Common myeloid progenitor, CD34-positive (primary cell): ENCODE measurements at places on chromosomes 5 and 9.

DNA sequence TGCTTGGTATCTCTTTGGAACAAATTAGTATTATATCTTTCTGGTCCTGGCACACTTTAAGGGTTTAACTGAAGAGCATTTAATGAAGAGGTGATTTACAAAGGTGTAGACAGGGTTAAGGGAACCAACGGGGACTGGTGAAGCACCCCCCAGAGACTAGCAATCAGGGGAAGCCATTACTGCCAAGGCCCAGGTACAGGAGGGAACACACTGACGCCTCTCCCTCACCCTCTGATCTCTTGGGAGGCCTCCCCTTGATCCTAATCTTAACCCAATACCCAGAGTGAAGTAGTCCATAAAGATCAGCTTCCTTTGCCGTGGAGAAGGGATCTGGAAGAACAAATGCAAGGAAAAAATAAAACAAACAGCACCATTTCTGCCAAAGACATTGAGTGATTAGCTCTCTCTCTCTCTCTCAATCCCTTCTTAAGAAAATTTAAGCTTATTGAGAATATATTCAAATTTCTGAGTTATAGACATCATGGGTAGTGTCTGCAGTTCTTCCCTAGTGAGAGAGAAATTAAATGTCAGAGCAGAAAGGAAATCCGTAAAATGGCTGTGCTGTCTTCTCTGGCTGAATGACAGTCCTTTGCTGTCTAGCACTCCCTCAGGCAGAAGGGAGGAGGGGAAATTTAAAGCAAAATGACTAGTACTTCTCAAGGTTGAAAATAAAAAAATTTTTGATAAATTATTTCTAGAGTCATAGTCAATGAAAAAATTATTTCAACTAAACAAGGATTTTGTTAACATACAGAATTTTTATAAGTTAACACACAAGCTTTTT lies 20.0 kb downstream of the F2R start:
- no peaks in the 10 kb centered on the region for H3K27me3 ChIP-seq
- no peak for DNase-seq
- no peak overlapping the region for H3K4me3 ChIP-seq
- H3K27ac ChIP-seq, result peak overlapping the region; percentile 29

- H3K27ac ChIP-seq, result peak overlapping the region; percentile 61
- peak overlapping the region; percentile 84 for H3K4me3 ChIP-seq
- DNase-seq, result peak; percentile 31
- peaks cover 24% of the 10 kb centered on the region for H3K36me3 ChIP-seq
- H3K27me3 ChIP-seq, result no peaks in the 10 kb centered on the region
These were observed 611 bp downstream of the CIZ1 start for GRCh38 chr9:128190516-128191405.

DNA sequence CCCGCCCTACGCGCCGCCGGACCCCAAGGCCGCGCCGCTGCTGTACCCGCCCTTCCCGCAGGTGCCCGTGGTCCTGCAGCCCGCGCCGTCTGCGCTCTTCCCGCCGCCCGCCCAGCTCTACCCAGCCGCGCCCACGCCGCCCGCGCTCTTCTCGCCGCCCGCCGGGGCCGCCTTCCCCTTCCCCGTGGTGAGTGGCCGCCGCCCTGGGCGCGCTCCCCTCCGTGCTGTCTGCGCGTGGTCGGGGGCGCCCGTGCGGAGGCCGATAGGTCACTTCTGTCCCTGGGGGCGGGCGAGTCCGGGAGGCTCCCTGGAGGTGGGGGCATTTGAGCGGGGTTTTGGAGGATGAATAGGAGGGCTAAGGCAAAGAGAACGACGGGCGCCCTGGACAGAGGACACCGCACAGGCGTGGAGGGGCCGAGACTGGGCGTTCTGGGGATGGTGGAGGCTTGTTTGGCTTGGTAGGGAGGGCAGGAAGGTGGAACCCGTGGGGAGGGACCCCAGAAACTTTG lies 9.6 kb downstream of the PRRT1B start:
- H3K36me3 ChIP-seq, result no peaks in the 10 kb centered on the region
- H3K27ac ChIP-seq, result no peak overlapping the region
- peak; percentile 23 for DNase-seq
- peaks cover 36% of the 10 kb centered on the region for H3K27me3 ChIP-seq
- no peak overlapping the region for H3K4me3 ChIP-seq
- H3K4me1 ChIP-seq, result no peaks in the 10 kb centered on the region

GRCh38 chr5:25707093-25707492 lies 1062.3 kb upstream of the CDH10 start:
- no peak overlapping the region for H3K4me3 ChIP-seq
- H3K36me3 ChIP-seq, result no peaks in the 10 kb centered on the region
- no peaks in the 10 kb centered on the region for H3K4me1 ChIP-seq
- no peak for DNase-seq
- no peak overlapping the region for H3K27ac ChIP-seq

DNA sequence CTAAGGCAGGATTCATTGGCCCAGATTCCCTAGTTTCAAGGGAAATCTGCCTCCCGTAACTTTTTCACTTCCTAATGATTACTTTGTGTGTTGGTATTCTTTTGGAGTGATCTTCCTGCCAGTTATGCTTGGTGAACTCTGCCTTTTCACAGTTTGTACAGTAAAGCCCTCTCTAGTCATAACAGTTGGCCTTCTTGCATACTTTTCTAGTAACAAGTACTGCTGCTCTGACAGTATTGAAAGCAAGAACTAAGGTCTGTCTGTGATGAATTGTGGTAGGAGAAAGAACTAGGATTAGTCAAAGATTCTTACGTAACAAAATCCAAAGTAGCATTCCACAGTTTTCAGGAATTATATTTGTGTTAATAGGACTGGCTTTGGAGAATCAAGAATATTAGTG lies 1457.2 kb upstream of the WWC1 start:
- H3K36me3 ChIP-seq, result no peaks in the 10 kb centered on the region
- no peak overlapping the region for H3K4me3 ChIP-seq
- no peak for DNase-seq
- H3K4me1 ChIP-seq, result no peaks in the 10 kb centered on the region

- no peaks in the 10 kb centered on the region for H3K4me1 ChIP-seq
- H3K36me3 ChIP-seq, result no peaks in the 10 kb centered on the region
- no peaks in the 10 kb centered on the region for H3K27me3 ChIP-seq
- no peak overlapping the region for H3K4me3 ChIP-seq
- DNase-seq, result no peak
- no peak overlapping the region for H3K27ac ChIP-seq
These were observed 625.9 kb downstream of the TLE4 start for GRCh38 chr9:80197661-80198060.

GRCh38 chr5:143033535-143034250 lies 263.5 kb downstream of the ARHGAP26 start:
- no peaks in the 10 kb centered on the region for H3K36me3 ChIP-seq
- H3K27ac ChIP-seq, result no peak overlapping the region
- DNase-seq, result no peak
- no peaks in the 10 kb centered on the region for H3K27me3 ChIP-seq
- peaks cover 4% of the 10 kb centered on the region for H3K4me1 ChIP-seq

- no peak overlapping the region for H3K27ac ChIP-seq
- H3K4me1 ChIP-seq, result no peaks in the 10 kb centered on the region
- H3K27me3 ChIP-seq, result no peaks in the 10 kb centered on the region
- no peak for DNase-seq
- no peak overlapping the region for H3K4me3 ChIP-seq
These were observed 82.6 kb downstream of the ADRB2 start for GRCh38 chr5:148909040-148909439.

GRCh38 chr5:181261320-181262049 lies 542 bp upstream of the TRIM52 start:
- H3K4me1 ChIP-seq, result peaks cover 32% of the 10 kb centered on the region
- peak overlapping the region; percentile 98 for H3K27ac ChIP-seq
- no peaks in the 10 kb centered on the region for H3K27me3 ChIP-seq

GRCh38 chr5:82918311-82919031 lies 158.7 kb downstream of the TMEM167A start:
- H3K27me3 ChIP-seq, result no peaks in the 10 kb centered on the region
- H3K4me1 ChIP-seq, result no peaks in the 10 kb centered on the region
- H3K27ac ChIP-seq, result no peak overlapping the region
- no peak overlapping the region for H3K4me3 ChIP-seq
- no peaks in the 10 kb centered on the region for H3K36me3 ChIP-seq
- no peak for DNase-seq

GRCh38 chr5:139746691-139747582 lies 48.7 kb upstream of the PSD2 start:
- peak; percentile 80 for DNase-seq
- no peaks in the 10 kb centered on the region for H3K36me3 ChIP-seq
- H3K27ac ChIP-seq, result no peak overlapping the region
- H3K4me3 ChIP-seq, result peak overlapping the region; percentile 51

DNA sequence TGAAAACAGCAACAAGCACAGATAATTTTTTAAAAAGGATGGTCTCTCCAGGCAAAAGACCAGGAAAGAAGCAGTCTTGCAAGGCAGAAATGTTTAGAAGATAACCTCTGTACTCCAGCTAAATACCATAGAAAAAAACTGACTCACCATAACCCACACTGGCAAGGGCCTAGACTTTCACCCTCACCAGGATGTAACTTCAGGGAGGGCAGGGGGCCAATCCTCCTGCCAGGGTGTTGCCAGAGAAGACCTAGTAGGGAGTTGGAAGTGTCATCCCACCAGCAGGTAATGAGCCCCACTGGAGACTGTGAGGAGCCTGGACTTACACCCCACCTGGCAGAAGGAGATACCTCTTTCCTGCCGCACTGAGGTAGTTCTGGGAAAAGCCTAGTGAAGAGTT lies 97.6 kb downstream of the PRELID2 start:
- H3K27ac ChIP-seq, result no peak overlapping the region
- no peak for DNase-seq

DNA sequence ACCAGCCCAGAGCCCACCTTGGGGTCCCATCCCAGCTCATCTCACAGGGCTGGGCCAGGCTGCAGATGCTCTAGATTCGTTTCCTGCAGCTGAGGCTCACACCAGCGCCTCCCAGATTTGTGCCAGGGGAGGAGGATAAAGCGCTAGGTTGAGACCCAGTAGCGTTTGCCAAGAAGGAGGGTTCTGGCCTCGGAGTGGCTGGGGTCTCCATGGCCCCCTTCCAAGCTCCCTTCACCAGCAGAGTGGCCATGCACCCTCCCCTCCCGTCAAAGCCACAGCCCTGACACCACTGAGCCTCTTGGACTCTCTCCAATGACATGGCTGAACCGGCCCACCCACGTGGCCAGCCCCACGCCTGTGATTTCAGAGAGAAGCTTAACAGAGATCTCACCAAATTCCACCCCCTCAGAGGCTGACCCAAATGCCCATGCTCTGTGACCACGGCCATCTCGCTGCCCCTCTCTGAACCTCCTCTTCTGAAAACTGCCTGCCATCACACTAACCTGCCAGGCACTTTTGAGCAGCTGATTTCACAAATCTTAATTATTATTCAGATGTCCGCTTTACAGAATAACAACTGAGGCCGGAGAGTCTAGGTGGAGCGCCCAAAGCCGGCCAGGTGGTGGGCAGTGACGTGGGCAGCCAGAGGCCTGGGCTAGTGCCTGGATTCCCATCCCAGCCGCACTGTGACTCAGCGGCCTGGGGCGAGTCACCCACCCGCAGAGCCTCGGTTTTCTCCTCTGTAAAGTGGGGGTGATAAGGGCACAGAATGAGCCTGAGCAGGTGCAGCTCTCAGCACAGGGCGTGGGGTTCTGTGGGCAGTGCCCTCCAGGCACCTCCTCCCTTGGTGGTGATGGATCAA lies 155.7 kb downstream of the C9orf50 start:
- H3K27ac ChIP-seq, result no peak overlapping the region
- no peaks in the 10 kb centered on the region for H3K27me3 ChIP-seq
- peaks cover 17% of the 10 kb centered on the region for H3K4me1 ChIP-seq
- no peaks in the 10 kb centered on the region for H3K36me3 ChIP-seq
- no peak for DNase-seq

GRCh38 chr5:137822984-137823383 lies 44.7 kb upstream of the MYOT start:
- no peak overlapping the region for H3K27ac ChIP-seq
- H3K27me3 ChIP-seq, result no peaks in the 10 kb centered on the region
- no peak overlapping the region for H3K4me3 ChIP-seq

GRCh38 chr9:5536684-5537083 lies 26.4 kb downstream of the PDCD1LG2 start:
- H3K27me3 ChIP-seq, result no peaks in the 10 kb centered on the region
- no peak overlapping the region for H3K4me3 ChIP-seq
- H3K36me3 ChIP-seq, result no peaks in the 10 kb centered on the region
- H3K4me1 ChIP-seq, result peaks cover 14% of the 10 kb centered on the region
- peak; percentile 77 for DNase-seq

- peak overlapping the region; percentile 84 for H3K4me3 ChIP-seq
- H3K27me3 ChIP-seq, result no peaks in the 10 kb centered on the region
- H3K27ac ChIP-seq, result peak overlapping the region; percentile 89
- DNase-seq, result no peak
- peaks cover 30% of the 10 kb centered on the region for H3K4me1 ChIP-seq
These were observed 602 bp upstream of the CD274 start for GRCh38 chr9:5449521-5450358.

GRCh38 chr9:104882086-104882485 lies 45.9 kb downstream of the ABCA1 start:
- no peaks in the 10 kb centered on the region for H3K36me3 ChIP-seq
- H3K27ac ChIP-seq, result no peak overlapping the region
- DNase-seq, result no peak
- no peaks in the 10 kb centered on the region for H3K27me3 ChIP-seq

DNA sequence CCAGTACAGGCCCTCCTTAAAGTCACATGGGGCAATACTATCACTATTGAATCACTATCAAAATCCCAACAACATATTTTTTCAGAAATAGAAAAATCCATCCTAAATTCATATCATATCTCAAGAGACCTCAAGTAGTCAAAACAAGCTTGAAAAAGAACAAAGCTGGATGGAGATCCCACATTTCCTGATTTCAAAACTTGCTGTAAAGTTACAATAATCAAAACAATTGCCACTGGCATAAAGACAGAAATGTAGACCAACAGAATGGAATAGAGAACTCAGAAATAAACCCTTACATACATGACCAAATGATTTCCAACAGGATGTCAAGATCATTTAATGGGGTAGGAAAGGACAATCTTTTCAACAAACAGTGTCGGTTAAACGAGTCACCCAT lies 41.3 kb upstream of the CDKN2AIPNL start:
- H3K36me3 ChIP-seq, result no peaks in the 10 kb centered on the region
- H3K4me3 ChIP-seq, result no peak overlapping the region
- DNase-seq, result no peak
- H3K27ac ChIP-seq, result no peak overlapping the region

- H3K4me1 ChIP-seq, result no peaks in the 10 kb centered on the region
- H3K4me3 ChIP-seq, result no peak overlapping the region
- H3K27ac ChIP-seq, result no peak overlapping the region
- DNase-seq, result no peak
These were observed 60.0 kb downstream of the POU5F2 start for GRCh38 chr5:93681432-93681831.

DNA sequence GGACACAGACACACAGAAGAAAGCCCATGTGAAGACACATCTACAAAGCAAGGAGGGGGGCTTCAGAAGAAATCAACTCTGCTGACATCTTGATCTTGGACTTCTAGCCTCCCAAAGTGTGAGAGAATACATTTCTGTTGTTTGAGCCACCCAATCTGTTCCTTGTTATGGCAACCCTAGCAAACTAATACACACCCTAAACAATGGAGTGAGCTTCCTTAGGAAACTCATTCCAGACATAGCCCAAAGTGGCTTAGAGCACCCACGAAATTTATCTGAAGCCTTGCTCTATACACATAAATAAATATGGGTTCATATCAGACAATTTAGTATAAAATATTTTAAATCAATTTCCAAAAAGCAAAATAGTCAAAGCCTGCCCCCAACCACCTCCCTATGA lies 7.6 kb upstream of the TBC1D2 start:
- no peaks in the 10 kb centered on the region for H3K36me3 ChIP-seq
- no peak overlapping the region for H3K27ac ChIP-seq
- no peak overlapping the region for H3K4me3 ChIP-seq
- no peak for DNase-seq
- no peaks in the 10 kb centered on the region for H3K4me1 ChIP-seq
